Neural progenitor cell (in vitro differentiated cells): ENCODE measurements at places on chromosomes 11 and 22.

GRCh38 chr11:6402561-6402981 is 12.3 kb downstream of the SMPD1 start:
- DNase-seq: no peak

- DNase-seq: no peak
Measured at GRCh38 chr11:130815956-130816355, 100.3 kb downstream of the SNX19 start.

- DNase-seq: peak; percentile 48
Measured at GRCh38 chr11:87417951-87418350, 380.2 kb downstream of the TMEM135 start.

DNA sequence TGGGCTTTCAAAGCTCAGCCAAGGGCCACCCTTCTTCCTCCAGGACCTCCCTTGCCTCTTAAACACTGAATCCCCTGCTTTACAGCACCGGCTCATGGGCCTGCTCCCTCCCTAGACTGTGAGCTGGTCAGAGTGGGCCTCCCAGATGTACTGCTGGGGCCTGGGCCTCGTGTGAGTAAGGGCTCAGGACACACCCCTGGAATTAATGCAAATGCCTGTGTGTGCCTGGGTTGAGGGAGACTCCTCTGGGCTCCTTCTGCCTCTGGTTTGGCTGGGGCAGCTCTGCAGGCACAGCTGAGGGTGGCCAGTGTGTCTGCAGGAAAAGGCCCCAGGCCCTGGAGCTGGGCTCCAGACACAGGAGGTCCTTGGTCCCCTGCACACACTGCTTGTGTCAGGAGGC is 24.2 kb downstream of the ALX4 start:
- no peak for DNase-seq

- DNase-seq: no peak
Measured at GRCh38 chr11:6618117-6619003, 862 bp downstream of the TPP1 start.

GRCh38 chr11:95101935-95102334 is 12.3 kb downstream of the ENDOD1 start:
- DNase-seq: no peak

DNA sequence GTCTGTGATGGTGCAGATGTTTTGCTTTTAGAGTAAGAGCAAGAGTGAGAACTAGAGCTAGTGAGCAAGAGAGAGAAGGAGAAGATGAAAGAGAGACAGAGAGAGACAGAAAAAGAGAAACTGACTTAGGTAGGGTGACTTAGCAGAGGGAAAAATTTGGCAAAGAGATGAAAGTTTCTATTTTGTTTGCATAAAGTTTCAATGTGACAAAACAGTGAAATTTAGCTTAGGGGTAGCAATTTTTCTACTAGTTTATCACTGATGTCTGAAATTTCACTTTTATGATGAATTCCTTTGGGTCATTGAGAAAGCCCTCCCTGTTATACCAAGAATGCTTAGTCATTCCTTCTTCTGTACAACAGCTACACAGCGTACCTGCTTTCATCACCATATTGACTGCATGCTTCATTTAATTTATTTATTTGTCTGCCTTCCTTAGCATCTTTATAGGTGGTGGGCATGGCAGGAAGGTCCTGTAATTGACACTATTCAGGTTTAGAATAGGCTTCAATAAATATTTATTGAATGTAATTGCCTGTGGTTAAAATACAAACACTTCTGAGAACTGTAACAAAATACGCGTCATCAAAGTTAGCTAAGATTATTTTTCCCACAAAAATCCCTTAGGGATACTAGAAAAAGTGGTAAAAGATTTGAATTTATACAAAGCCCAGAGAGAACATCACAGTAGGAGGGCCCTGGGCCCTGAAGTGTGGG is 19.9 kb upstream of the CTSC start:
- DNase-seq: no peak

DNA sequence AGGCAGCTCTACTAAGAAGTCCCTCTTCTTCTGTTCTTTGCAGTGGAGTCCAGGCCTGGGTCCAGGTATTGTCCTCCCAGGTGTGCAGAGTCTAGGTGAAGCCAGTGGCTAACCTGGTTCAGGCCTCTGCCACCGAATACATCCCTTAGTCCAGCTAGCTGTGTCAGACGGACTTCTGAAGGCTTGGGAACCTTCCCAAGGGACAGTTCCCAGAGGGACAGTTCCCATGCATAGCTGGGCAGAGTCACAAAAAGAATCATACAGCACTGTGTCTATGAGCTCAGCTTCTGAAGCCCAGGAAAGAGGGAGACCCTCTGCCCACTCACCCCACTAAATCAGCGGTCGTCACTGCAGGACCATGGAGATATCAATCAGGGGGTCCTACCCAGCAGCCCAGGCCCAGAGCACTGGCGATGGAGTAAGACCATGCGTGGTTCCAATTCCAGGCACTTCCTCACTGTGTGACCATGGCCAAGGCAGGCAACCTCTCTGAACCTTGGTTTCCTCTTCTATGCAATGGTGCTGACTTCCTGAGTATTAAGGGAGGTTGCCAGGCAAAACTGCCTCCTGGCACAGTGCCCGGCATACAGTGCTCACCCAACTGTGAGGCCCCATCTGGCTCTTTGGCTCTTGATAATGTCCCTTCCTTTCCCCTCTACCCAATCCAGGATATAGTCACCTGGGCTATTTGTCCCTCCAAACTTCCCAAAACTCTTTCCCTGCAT is 3.4 kb downstream of the MS4A10 start:
- no peak for DNase-seq

- DNase-seq: peak; percentile 74
Measured at GRCh38 chr11:62497132-62497801, 49.3 kb downstream of the AHNAK start.

DNA sequence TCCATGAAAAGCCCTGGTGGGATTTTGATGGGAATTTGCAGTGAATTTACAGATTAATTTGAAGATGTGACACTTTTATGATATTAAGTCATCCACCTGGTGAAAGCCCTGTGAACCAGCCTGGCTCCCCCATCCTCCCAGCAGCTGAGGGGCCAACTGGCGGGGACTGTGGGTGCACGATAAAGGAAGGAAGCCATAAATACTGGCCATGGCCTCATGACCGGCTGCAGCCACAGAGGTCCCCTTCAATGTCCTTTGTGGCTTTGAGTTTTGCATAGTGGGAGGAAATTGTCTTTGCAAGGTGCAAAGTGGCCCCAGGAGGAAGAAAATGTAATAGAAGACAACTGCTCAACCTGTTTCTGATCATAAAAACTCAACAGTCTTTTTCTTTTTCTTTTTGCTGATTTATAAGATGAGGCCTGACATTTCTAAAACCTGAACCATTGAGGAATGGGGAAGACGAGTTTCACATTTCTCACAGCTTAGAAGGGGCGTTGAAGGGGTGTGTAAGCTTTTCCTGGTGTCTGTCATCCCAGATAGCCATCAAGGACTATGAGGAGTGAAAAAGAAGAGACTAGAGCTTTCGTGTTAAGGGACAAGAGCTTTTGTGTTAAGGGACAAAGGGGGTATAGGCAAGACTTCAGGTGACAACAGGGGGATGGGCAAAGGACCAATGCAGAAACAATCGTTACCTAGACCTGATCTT is 6.3 kb upstream of the NDUFV1 start:
- DNase-seq: no peak

DNA sequence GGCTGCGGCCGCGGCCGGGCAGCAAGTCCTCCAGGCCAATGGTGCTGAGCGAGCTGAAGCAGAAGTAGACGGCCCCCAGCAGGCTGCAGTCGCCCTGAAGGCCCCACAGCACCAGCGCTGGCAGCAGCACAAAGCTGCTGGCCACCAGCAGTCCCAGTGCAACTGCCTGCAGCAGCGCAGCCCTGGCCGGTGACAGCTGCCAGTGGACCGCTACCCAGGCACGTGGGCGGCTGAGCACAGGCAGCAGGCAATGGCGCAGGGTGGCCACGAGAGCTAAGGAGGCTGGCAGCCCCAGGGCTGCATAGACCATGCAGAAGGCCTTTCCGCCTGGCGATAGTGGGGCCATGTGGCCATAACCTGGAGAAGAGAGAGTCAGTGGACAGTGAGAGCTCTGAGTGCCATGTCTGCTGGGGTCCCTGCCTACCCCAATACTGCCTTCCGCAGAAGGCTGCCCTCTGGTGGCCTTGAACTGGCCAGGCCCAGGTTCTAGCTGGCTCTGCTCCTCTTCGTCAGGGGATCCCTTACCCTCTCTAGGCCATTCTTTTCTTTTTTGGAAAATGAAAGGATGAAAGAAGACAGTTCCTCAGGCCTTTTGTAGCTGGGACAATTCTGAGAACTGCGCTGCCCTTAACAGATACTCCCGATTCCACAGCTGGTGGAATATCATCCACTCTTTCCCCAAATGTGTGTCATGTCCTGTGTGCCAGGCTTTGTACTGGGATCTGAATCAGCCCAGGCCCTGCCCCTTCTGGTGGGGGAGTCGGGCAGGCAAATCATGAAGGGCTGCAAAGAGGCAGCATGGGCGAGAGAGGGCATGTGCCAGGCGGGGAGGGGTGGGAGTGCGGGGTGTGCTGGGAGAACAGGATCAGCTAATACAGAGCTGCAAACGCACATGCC is 1.8 kb downstream of the KCNK7 start:
- DNase-seq: peak; percentile 73

GRCh38 chr22:44195189-44195871 is 14.6 kb downstream of the PARVG start:
- DNase-seq: no peak

DNA sequence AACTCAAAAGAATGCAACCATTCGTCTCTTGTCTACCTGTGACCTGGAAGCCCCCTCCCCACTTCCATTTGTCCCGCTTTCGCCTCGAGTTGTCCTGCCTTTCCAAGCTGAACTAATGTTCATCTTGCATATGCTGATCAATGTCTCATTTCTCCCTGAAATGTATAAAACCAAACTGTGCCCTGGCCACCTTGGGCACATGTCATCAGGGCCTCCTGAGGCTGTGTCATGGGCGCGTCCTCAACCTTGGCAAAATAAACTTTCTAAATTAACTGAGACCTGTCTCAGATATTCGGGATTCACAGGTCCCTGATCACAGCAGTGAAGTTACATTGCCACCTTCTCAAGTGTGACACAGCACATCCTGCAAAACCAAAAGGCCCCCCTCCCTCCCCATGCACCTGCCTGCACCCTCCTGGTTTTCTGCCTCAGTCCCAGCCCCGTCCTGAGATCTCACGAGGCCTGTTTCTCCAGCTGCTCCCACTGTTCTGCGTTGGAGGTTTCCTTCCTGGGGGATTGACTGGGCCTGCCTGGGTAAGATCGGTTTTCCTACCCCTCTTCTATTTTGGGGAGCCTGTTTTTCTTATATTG is 1328.7 kb downstream of the TBC1D22A start:
- no peak for DNase-seq

DNA sequence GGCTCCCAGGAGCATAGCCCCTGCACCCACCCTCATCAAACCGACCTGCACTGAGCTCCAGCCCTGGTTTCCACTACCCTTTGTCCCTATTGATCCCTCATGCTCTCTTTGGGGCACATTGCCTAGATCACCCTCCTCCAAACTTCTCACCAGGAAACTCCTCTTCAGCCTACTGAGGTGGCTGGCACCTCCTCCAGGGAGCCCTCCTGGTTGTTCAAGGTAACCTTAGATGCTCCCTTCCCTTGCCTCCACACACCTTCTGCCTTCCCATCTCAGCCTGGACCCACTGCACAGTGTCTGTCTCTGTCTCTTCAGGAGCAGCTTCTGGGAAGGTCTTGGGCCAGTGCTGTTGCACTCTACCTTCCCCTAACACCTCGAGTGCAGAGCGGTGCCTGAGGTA is 15.8 kb upstream of the WNT7B start:
- DNase-seq: no peak

DNA sequence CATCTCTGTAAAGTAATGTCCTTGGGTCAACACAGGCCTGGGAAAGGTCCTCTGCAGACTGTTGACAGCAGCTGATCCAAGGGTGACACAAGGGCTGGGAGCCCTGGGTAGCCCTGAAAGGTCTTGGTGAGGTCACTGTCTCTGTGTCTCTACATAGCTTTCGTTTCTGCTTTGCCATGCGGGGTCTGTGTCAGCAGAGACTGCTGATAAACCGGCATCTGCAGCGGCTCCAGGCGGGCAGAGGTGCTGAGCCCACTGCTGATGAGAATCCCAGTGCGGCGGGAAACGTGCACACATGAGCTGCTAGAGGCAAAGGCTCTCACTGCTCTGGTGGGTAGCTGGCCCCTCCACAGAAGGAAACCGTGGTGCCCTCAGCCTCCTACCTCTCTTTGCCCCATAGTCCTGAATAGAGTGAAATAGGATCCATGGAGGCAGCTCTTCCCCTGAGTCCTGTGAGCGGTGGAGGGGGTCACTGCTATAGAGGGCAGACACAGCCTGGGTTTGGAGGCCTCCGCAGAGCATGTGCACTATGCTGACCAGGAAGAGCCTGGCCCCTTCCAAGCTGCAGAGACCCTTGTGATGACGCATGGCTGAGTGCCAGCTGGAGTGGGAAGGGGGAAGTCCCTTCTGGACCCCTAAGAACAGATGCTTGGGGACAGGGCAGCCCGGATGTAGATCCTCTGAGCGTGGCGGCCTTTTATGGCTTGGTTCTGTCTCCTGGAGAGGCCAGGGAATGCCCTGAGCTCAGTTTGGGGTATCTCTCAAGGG is 17.8 kb upstream of the ST3GAL4 start:
- no peak for DNase-seq

GRCh38 chr11:77959434-77959833 is 35.0 kb downstream of the INTS4 start:
- no peak for DNase-seq
